ENCODE measurements at places on chromosomes 7 and 10. TPM values are rescaled to one million over a fixed set of nuclear protein-coding genes. Genes with fewer than 3 reads are reported as not detected.

- no peak for DNase-seq
These were observed 53.3 kb downstream of the FHIP2A start for GRCh38 chr10:114874827-114875411.

DNA sequence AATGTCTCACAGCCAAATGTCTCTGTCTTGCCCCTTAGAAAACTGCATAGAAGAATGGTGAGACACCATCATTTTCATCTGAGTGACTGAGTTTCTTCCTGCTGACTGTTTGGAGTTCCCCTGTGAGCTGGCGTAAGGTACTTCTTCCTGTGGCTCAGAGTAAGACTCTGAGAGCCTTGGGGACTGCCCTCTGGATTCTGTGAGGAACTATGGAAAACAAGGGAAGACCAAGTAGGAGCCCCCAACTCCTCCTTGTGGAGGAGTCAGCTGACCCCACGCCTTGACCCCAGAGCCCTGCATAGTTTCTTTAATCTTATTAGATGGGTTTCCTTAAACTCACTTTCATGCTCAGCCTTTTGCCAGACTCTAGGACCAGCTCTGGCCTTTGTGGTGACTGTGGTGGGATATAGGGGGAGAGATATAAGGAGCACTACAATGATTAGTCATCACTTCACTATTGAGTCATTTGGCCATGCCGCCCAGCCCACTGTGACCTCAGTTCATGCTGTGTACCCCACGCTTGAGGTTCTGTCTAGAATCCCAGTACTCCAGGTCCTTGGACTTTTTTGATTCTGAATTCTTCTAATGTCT is 51.8 kb upstream of the FAM133B start:
- DNase-seq, result peak; percentile 94

Gene CCDC126
- 18.7 TPM for total RNA-seq

- DNase-seq, result no peak
These were observed 44.4 kb upstream of the LOXL4 start for GRCh38 chr10:98312349-98312748.

DNA sequence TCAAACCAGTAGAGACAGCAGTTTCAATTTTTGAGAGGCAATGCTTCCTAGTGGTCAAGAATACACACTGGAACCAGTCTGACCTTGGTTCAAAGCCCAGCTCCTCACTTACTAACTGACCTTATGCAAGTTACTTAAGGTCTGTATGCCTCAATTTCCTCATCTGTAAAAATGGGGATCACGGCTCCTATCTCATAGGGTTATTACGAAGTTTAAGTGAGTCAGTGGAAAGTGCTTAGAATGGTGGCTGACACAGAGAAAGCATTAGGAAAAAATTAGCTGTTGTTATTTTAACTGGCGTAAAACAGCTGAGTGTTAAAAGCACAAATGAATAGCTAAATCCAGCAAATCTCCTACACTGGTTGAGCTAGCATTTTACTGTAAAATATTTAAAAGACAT is 162.4 kb upstream of the LAMB4 start:
- no peak for DNase-seq

GRCh38 chr10:101291331-101292193 is 62.3 kb upstream of the LBX1 start:
- no peak for DNase-seq

GRCh38 chr7:21903020-21903786 is 42.5 kb downstream of the CDCA7L start:
- DNase-seq, result no peak

Gene H2BK1
- total RNA-seq, result not detected

Gene IGFBP3
- total RNA-seq, result 296 TPM

Gene GDF10
- total RNA-seq, result not detected

Gene GPR15LG
- 6.8 TPM for total RNA-seq

DNA sequence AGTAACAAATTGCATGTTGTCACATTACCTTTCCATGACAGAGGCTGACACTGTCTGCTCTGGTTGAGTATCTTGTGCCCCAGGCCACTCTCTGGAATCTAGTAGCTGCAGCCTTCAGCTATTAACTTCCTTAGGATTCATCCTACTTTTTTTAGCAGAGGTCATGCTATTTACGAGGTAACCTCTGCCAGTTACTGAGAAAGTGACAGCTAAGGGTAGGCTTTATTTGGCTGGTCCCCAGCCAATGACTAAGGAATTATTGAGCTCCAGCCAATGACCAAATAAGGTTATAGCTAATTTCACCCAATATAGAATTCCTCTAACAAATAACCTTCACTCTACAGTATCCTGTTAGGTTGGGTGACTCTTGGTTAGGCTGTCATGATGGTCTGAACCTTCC is 1361.7 kb downstream of the XPNPEP1 start:
- DNase-seq, result peak; percentile 18

- no peak for DNase-seq
These were observed 303.5 kb downstream of the OTUD1 start for GRCh38 chr10:23742368-23742767.

GRCh38 chr10:75507469-75507868 is 76.0 kb downstream of the LRMDA start:
- no peak for DNase-seq

DNA sequence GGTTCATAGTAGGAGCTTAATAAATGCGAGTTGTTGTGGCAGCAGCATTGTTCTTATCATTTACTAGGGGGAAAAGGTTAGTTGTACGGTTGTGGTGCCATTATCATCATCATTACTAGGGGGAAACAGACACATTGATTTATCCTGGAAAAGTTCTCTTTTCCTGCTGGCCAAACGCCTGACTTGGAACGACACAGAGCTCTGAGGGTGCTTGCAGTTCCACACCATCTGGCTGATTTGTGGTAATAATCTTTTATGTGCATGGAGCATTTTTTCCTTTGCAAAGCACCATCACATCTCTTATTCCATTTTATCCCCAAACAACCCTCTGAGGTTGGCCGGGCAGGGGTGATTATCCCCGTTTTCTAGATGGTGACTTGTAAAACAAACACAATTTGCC is 219.4 kb downstream of the BUB3 start:
- DNase-seq, result no peak

Gene PRLHR
- not detected for total RNA-seq

DNA sequence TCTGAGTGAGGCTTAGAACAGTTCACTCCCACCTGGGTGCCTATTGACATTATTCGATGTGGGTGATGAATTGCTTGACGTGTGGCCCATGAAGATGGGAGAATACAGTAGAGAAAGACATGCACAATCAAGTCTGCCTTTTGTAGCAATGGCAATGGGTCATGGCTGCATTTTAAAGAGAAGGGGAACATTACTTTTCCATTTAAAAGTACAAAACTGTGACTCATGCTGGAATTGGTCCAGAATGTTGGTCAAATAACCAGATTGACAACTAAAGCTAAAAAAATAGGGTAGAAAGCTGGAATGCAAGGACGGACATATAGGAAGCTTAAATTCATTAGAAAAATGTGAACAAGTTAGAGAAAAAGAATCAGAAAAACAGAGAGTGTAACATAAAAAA is 104.1 kb upstream of the SLC25A13 start:
- DNase-seq, result peak; percentile 73

Gene ELOVL3
- 1.3 TPM for total RNA-seq

- DNase-seq, result no peak
These were observed 10.3 kb downstream of the SEPHS1 start for GRCh38 chr10:13337827-13338196.

Gene CAV2
- 223 TPM for total RNA-seq

DNA sequence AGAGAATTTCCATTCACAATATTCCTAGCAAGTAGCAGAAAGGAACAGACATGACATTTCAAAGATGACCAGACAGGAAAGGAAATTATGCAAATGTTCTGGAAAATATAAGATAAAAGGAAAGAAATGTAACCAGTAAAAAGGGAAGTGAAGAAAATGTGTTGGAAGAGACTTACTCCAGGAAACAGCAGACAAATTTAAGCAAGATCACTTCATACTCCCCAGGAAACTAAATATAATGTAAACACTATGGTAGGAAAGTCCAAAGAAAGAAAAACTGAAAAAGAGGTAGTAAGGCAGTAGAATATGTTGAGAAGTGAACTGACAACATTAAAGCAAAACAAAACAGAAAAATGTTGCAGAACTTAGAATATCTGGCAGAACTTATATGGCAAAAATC is 6.4 kb upstream of the ST8SIA6 start:
- DNase-seq, result no peak

GRCh38 chr7:112828696-112829095 is 38.5 kb upstream of the TMEM168 start:
- DNase-seq, result no peak

DNA sequence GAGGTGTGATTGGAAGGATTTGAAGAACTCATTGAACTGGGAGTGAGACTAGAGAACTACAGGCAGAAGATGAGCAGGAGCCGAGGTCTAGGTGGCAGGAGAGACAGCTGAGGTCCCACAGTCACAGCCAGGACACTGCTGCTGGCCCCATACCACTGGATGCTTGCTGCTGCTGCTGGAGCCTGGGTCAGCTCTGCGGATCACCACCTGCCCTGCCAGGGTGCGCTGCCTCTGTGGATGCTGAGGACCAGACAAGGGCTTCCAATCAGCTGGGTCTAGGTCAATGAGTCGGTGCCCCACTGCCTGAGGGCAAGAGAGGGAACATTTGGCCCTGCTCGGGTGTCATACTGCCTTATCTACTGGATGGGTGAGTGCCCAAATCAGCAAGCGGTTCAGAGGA is 94.4 kb downstream of the FRMD4A start:
- no peak for DNase-seq

Gene CHPF2
- 49.1 TPM for total RNA-seq

DNA sequence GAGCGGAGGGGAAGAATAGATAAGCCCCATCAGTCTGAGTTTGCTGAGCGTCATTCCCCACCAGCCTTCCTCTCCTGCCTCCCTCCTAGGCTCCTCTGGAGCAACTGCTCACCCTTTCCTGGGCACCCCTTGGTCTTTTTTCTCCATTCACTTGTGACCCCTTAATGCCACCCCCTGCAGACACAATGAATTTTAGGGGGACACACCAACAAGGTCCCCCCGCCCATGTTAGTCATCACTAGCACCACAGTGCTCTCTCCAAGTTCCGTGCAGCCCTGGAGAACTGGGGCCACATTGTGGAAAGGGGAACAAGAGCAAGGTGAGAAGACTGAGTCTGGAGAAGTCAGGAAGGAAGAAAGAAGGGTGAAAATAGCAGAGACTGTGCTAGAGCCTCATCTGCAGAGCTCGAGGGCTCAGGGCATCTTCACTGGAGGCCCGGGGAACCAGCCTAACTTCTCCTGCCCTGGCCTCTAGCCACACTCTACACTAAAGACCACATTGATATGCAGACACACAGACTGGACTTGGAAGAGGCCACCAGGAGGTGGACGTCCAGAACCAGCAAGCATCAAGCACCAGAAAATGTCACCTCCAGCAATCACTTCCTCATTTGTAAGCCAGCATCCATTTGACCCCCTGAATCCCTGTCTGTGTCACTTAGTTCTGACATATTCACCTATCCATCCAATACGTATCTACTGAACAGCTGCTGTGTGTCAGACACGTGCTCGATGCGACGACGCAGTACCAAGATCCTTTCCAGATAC is 17.5 kb downstream of the RGR start:
- DNase-seq, result no peak

- no peak for DNase-seq
These were observed 183.9 kb upstream of the FZD1 start for GRCh38 chr7:91080351-91080750.

Gene ZNF800
- total RNA-seq, result 12.3 TPM

Gene SLC18A2
- 0.10 TPM for total RNA-seq

DNA sequence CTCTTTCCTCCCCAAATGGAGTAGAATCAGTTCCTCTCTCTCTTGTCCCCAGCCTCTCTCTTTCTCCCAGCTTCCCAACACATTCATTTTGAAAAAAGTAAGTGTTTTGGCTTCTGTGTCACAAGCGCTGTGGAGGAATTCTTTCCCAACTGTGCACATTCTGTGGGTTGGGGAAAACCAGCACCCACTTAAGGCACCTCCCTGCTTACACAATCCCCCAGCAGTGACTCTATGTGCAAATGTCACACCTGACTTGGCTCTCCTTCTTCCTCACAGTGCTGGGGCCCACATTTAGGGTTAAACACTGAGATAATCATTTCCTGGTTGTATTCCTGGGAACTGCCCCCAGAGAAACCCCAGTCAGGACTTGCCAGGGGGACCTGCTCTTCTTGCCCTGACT is 358.1 kb upstream of the ZNF32 start:
- DNase-seq, result peak; percentile 22

DNA sequence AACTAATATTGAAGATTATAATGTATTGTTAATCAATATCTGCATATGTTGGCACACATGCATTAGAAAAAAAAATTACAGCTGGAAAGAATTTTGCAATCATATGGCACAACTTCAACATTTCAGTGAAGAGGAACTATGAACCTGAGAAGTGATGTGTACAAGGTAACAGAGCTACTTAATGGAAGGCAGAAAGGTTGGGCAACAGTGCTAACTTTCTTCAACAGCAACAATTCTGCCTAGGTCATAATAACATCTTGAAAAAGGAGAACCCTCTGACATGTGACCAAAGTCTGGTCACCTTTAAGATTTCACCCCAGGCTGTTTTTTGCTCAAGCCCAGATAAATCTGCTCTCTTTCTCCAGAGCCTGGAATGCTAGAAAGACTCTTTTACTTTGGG is 47.9 kb upstream of the SKAP2 start:
- peak; percentile 31 for DNase-seq

Gene AZGP1
- total RNA-seq, result not detected

DNA sequence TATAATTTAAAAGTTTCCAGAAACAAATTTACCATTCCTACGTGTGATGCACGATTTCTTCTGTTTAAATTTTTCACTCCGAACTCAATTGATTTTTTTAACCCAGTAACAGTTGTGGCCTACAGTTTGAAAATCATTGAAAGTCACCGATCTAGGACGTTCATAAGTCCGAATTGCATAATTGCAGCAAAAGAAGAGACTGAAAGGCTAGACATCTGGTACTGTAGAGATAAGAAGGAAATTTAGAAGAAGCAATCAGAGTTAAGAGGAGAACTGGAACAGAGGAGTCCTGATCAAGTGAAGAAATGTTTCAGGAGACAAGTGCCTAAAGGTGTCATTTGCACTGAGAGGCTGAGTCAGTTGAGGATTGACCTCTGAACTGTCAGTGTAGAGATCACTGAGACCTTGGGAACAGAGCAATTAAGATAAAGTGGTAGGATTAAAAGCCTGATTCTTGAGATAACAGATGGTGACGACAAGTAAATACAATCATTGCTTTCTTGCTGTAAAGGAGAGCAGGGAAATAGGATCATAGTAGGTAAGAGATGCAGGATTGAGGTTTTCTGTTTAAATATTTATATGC is 73.5 kb downstream of the ZFAND4 start:
- DNase-seq, result no peak

DNA sequence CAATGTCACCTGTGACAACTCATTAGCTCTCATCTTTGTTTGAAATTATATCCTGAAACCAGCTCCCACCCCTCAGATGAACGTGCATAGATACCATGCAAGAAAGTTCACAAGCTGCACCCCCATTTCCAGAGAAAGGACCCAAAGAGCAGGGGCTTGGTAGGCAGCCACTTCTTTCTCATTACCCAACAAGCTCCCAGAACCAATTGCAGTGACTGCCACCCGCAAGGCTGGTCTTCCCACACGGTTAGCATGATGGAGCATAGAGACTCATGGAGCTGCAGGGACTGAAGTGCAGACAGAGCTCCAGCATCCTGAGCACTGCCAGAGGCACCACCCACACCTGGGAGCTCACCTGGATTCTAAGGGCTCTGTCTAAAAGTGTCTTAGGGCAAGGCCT is 28.5 kb downstream of the FRMPD2 start:
- DNase-seq, result no peak

- no peak for DNase-seq
These were observed 64.3 kb downstream of the EEPD1 start for GRCh38 chr7:36217211-36217960.

Gene AKR1C1
- total RNA-seq, result 5.5 TPM

Gene TBX20
- total RNA-seq, result 0.15 TPM

Gene AKR1C3
- 71.9 TPM for total RNA-seq

All from renal cortical epithelial cell (primary cell).